AG08396 (cell line): ENCODE measurements at places on chromosomes 2 and 18.
A peak's percentile ranks its signal among the peaks of the same experiment; 100 is the strongest.

GRCh38 chr18:42360716-42361115 is 405.7 kb downstream of the PIK3C3 start:
- no peak for DNase-seq

DNA sequence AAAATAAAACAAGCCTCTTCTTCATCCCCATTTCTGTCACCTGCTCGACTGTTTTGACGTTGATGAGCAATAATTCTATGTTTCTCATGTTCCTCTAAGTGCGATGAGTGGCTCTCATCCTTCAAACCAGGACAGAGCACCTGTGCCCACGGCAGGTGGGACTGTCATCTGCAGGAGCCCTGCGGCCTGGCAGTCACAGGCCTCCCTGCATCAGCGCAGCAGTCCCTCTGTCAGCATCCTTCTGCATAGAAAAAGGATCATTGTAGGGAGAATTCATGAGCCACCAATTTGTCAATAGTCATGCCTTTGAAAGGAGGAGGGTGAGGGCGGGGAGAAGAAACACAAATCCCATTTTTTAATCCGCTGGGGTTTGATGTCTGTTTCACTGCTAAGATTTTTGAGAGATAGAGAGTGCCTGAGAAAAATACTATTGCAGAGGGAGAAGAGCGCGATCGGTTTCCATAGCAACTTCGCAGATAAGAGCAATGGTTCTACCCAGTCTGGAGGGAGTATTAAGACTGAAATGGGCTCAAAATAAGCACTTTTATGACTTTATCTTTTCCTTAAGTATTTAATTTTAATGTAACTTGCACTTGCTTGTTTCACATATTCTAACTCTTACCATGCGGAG is 234.3 kb upstream of the NCKAP5 start:
- no peak for DNase-seq

DNA sequence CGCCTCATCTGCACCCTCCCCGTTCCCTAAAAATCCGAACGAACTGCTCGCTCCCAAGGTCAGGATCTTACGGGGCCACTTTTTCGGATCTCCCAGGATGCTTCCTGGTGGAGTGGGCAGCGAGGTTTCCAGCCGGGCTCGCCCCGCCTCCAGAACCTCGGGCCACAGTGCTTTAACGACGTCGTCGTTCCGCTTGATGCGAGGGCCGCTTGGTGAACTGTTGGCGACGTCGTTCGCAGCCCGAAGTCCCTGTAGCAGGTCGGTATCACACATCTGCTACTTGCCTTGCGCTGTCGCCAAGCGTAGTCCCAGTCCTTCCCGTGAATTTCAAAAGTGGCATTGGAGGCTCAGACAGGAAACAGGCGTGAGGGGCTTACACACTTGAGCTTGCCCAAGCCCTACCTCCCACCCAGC is 15.3 kb downstream of the EVX2 start:
- DNase-seq = no peak

GRCh38 chr2:47088371-47089082 is 66.6 kb downstream of the STPG4 start:
- peak; percentile 49 for DNase-seq

DNA sequence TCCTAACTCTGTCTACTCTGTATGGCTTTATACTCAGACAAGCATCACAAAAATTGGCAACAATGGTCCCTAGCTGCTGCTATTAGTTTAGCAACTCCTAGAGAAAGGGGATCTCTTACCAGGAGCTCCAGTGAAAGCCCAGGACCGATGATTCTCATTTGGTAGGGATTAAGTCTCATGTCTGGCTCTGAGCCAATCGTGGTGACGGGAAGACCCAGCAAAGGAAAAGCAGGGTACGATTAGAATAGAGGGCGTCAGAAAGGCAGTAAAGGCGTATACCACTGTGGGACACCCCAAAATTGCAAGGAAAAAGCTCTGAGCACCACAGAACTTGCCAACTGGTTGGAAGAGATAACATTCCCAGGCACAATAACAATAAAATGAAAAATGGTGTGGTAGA is 129.5 kb downstream of the MTCL1 start:
- DNase-seq = no peak

DNA sequence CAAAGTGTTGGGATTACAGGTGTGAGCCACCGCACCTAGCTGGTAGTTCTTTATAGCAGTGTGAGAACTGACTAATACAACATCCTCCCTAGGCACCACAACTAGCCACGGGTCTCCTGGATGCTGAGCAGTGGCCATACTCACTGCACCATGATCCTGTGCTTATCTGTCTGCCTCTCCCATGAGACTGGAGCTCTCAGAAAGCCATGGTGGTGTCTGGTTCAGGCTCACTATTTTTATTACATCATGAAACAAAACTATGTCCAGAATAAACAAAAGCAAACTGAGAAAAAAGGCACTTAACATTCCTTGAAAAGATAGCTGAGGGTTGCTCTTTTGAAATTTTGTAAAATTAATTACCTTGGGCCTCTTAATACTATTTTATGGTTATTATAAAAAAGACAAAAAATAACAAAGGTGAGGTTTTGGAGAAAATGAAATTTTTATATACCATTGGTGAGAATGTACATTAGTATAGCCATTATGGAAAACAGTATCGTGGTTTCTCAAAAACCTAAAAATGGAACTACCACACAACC is 90.7 kb upstream of the TFCP2L1 start:
- DNase-seq = peak; percentile 49

DNA sequence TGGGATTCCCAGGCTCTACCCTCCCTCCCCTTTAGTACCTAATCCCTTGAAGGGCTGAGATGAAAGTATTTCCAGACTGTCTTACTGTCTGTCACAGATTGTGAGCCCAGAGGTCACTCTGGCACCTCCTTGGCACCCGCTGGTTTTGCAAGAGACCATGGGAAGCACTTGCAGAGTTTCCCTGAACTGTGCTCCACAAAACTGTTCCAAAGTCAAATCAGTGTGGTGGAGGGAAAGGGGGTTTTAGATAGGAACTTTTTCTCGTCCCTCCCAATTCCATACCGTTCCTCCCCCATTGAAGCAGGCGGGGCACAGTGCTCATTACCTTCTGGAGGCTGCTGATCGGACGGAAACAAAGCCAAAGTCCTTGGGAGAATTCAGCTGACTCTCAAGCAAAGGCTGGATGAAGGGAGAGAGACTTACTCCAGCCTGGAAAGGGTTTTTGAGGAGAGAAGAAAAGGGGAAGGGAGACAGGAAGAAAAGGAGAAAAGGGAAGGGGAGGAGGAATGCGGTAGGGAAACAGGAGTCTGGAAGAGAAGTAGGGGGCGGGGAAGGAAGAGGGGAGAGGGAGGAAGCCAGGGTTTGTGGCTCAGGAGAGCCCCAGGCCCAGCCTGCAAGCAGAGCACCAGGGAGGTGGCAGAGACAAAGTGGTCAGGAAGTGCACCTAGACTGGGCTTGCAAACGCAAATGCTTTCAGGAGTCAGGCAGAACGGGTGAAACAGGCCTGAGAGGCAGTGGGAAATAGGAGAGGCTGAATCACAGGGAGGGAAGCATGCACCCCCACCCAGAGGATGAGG is 88.4 kb upstream of the SP3 start:
- DNase-seq = no peak

DNA sequence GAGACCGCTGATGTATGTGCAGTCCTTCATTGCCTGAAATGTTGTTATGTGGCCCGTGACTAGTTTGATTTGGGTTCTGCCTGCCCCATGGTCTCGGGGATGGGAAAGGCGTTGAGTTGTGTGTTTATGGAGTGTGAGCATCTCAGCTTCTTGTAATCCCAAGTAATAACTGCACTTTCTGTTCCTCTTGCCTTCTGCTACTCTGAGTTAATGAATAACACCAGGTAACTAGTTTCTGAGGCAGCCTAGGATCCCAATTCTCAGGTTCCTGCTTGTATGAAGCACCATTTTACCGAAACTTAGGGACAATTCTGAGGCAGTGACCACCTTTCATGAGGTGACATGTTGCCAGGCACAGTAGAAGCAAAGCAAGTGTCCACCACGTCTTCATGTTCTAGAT is 170.0 kb downstream of the ALK start:
- no peak for DNase-seq

DNA sequence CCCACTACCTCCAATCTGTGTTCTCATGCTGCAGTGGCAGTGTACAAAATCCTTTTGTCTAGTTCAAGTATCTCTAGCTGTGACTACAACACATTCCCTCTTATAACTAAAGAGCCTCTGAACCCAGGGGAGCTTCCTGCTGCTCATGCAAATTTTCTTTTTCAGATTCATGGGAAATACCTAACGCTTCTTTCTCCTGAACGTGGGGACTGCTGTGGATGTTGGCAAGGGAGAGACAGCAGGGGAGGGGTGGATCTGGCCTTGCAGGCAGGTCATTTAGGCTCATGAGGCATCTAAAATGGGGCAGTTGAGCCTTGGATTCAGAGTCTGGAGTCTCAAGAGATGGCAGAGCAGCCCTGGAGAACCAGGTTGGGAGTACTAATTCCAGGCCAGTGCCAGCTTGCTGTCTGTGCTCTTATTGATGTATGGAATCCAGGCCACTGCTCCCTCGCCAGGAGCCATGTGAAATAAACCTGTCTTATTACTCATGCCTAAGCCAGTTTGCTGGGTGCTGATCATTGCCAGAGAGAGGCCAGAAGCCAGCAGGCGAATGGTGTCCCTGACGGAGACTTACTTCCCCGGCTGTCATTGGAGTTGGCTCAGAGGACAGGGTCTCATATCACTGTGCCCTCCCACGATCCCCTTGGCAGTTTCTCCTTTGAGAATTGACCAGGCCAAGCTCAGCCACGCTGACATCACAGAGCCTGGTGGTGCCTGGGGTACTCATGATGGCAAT is 29.2 kb upstream of the TNP1 start:
- DNase-seq = no peak

GRCh38 chr2:228268301-228268700 is 86.8 kb upstream of the SPHKAP start:
- DNase-seq = no peak

GRCh38 chr18:13716916-13717315 is 9.4 kb downstream of the FAM210A start:
- DNase-seq = no peak

GRCh38 chr2:179694963-179695362 is 166.4 kb downstream of the ZNF385B start:
- no peak for DNase-seq

DNA sequence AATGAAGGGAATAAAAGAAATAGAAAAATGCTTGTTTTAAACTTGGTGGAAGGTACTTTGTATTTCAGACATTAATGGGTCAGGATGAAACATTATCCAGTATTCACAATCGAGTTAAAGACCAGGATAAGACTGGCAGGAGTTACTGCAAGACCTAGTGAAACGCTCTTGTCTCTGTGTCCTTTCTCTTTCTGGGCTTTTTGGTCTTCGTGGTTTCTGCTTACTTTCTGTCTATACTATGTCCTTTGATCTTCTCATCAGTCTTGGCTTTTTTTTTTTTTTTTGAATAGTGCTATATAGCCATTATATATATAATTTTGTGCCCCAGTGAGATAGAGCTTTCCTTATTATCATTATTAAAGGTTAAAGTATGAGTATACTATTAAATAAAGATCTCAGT is 42.1 kb upstream of the GAREM2 start:
- DNase-seq = no peak

- no peak for DNase-seq
These were observed 198.0 kb downstream of the CDH20 start for GRCh38 chr18:61531182-61531581.

DNA sequence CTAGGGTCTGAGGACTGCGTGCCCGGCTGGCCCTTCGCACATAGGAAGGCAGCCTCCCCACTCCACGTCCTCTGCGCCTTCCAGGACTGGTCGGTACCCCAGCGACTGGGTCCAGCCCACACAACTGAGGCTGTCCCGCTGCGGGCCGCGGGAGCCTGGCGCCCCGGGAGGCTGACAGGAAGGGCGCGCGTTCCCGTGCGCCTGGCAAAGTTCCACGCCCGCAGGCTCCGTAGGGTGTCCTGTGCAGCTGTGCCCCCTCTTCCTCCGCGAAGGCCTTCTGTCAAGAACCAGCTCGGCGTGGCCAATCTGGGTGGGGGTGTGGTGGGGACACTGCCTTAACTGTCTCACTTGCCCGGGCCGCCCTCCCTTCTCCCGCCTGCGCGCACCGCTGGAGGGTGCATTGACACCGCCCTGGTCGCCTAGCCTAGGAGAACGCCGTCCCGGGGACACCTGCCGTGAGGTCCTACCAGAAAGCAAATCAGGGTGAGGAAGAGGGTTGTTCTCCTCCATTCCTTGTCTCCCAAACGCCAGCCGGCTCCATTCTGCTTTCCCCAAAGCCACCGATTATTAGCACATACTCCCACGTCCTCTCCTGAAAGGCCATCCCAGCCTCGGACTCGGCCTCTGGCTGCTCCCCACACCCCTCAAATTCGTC is 618 bp upstream of the LYPD1 start:
- peak; percentile 29 for DNase-seq

GRCh38 chr2:206520450-206520849 is 77.1 kb downstream of the ADAM23 start:
- no peak for DNase-seq

- DNase-seq = no peak
These were observed 344.8 kb downstream of the TGIF1 start for GRCh38 chr18:3794537-3795348.
